ENCODE measurements at places on chromosomes 12 and 14.
A peak's percentile ranks its signal among the peaks of the same experiment; 100 is the strongest.

GRCh38 chr12:21541773-21542172 lies 15.7 kb downstream of the SPX start:
- no peak for DNase-seq

- no peak for DNase-seq
These were observed 34.0 kb upstream of the CLMN start for GRCh38 chr14:95353664-95354063.

DNA sequence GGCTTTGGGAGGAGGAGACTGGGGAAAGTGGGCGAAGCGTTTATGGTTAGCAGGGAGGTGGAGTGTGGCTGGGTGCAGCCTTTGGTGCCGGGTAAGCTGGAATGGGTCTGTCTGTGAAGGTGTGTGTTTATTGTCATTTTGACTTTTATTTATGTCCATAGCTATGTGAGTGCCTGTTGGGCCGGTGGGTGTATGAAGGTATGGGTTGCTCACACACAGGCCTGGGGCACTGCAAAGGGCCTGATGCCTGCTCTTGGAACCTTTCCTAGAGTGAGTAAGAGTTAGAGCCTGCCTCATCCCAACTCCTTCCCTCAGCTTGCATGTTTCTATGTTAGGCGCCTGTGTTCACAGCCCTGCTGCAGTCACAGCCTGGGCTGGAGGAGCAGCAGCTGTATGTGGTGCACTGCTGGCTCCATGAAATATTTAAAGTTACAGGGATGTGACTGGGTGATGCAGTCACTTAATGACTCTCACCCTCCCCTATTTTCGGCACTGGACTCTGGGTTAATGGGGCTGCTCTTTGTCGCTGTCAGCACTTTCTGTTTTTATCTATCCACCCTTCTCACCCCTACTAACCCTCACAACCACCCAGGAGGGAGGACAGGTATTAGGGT lies 2.6 kb upstream of the PPP1R1A start:
- DNase-seq, result no peak

DNA sequence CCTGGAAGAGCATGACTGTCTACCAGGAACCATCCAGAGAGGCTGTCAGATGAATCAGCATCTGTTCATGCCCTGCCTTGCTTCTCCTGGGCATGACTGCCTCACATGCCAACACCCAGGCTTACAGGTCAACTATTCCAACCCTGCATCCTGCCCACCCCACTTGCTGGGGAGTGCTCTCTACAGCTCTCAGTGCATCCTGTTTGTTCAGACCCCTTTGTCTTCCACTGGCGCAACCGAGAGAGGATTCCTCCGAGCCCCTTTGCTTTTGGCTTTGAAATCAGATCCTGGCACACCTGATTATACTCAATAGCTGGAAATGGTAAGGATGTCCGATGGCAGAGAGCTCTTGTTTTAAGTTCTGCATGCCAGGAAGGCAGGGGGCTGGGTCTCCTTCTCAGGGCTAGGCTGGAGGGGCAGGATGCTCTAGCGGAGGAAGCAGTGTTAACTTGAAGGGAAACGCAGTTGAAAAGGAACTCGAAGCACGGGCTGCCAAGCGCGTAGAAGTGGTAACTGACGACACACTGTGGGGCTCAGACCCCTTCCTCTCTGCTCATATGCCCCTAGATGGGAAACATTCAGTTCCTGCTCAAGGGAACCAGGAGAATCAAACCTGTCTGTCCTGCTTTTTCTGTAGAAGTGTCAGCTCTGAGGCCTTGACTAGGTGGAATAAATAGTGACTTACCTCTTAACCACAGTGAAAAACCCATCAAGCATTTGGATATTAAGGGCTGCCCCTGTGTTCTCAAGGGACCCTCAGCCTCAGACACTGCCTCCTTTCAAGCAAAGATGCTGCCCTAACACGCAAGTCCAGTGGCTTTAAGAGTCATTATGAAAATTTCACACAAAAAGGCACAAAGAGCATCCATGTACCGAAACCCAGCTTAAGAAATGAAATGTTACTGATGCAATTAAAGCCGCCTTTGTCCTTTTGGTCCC lies 297.5 kb downstream of the ZFP36L1 start:
- DNase-seq, result no peak

GRCh38 chr12:69501154-69501895 lies 31.1 kb downstream of the FRS2 start:
- no peak for DNase-seq

GRCh38 chr14:31449971-31450610 lies 7.2 kb downstream of the DTD2 start:
- DNase-seq, result no peak

GRCh38 chr12:4031703-4032291 lies 158.6 kb upstream of the PARP11 start:
- DNase-seq, result no peak

DNA sequence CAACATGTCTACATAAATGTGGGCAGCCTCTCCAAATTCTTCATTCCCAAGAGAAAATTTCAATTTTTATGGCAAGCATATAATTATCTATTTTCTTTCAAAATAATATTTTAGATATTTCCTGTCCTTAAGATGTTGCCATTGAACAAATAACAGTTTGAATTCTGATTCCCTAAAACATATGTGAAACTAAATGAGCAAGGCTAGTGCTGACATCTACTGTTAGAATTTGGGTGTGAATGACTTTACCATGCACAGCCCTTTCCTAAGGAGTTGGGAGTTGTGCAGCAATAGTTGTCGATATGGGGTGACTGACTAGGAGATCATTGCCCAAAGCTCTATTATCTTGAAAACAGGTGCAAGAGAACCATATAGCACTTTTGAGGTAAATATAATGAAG lies 108.2 kb upstream of the SLC38A4 start:
- peak; percentile 9 for DNase-seq

DNA sequence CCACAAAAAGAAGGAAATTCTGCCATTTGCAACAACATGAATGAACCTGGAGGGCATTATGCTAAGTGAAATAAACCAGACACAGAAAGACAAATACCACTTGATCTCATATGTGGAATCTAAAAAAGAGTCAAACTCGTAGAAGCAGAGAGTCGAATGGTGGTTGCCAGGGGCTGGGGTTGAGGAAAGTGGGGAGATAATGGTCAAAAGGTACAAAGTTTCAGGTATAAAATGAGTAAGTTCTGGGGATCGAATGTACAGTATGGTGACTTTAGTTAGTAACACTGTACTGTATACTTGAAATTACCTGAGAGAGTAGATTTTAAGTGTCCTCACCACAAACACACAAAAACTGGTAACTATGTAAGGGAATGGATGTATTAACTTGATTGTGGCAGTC lies 129.4 kb downstream of the PPM1H start:
- DNase-seq, result no peak

GRCh38 chr14:43341921-43342320 lies 1165.2 kb downstream of the FSCB start:
- no peak for DNase-seq

DNA sequence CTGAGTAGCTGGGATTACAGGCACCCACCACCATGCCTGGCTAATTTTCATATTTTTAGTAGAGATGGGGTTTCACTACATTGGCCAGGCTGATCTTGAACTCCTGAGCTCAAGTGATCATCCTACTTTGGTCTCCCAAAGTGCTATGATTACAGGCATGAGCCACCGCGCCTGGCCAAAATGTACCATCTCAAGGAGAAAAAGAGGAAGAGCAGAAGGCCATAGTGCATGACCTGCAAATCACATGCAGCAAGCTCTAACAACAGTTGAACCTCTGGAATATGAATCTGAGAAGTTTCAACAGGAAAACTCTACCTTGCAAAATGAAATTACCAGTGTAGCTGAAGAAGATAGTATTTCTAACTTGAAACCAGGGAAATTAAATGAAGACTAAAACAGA lies 17.1 kb upstream of the SERPINA1 start:
- DNase-seq, result no peak

GRCh38 chr14:106850913-106851825 lies 1324.8 kb downstream of the TMEM121 start:
- DNase-seq, result no peak

GRCh38 chr14:79253576-79253975 lies 957.7 kb downstream of the DIO2 start:
- no peak for DNase-seq

GRCh38 chr12:42255221-42255865 lies 17.3 kb upstream of the YAF2 start:
- no peak for DNase-seq

DNA sequence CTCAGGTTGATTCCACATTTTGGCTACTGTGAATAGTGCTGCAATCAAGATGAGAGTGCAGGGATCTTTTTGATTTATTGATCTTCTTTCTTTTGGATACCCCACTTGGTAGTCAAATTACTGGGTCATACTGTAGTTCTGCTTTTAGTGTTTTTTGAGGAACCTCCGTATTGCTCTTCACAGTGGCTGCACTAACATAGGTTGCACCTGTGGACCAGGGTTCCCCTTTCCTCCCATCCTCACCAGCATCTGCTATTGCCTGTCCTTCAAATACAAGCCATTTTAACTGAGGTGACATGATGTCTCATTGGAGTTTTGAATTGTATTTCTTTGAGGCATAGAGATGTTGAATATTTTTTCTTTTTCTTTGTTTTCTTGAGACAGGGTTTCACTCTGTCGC lies 152.5 kb upstream of the TMEM132C start:
- DNase-seq, result no peak

- DNase-seq, result no peak
These were observed 50.7 kb downstream of the TPCN1 start for GRCh38 chr12:113271853-113272561.

DNA sequence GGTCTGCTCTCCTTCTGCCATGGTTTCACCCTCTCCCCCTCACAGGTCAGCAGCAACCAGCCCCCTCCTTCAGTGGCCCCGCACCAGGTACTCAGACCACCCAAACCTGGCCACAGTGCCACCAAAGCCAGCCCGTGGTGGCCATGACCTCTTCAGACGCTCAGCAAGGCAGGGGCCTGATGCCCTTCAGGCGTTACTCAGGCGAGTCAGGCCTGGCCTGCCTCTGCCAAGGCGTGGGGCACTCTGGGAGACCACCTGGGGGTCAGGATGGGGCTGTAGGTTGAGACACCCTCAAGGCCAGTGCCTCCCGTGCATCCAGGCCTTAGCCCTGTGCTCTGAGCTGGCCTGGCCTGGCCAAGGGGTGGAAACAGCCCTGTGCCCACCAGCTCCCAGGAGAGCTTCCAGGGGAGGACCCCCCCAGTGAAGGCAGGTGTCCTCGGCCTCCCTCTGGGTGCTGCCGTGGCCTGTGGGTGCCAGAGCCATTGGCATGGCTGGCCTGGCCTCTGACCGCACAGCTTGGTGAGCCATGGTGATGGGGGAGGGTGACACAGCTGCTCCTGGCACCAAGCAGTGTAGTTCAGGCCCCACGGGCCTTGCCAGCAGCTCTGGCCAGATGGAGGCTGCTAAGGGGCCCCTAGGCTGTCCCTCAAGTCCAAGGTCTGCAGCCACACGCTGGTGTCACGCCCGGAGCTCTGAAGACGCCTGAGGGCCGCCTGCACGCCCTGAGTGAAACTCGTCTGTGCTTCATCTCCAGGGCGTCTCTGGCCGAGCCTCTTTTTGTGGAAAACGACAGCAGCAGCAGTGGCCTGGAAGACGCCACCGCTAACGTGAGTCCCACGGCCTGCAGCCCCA lies 15.1 kb downstream of the XRCC3 start:
- no peak for DNase-seq

DNA sequence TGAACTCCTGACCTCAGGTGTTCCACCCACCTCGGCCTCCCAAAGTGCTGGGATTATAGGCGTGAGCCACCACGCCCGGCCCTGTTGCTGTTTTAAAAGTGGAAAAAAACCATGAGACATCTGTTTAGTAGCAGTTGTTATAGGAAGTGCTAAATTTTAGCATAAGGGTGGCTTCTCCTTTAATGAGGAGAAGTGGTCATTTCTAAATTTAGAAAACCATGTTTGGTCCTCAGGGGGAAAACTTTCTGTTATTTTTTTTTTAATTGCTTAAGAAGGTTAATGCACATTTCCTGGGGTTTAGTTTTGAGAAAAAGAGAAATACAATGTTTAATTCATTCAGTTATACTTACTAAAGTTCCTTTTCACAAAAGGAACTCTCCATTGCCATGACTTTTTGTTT lies 102.1 kb downstream of the MYRFL start:
- DNase-seq, result no peak

DNA sequence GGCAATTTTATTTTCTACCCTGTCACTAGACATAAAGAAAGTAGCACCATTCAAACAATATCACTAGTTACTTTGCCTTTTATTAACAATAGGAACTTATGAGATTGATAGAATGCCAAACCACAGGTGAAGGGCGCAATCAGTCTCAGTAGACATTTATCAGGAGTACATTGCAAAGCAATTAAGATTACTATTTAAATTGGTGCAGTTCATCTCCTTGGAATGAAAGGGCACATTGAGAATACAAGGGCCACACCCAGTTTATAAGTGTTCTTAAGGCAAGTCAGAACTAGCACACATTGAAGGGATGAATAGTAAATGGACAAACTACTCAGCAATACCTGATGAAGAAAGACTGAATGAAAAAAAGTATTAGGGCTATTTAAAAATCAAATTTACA lies 601.4 kb downstream of the C12orf50 start:
- no peak for DNase-seq

GRCh38 chr12:110366321-110367142 lies 37.0 kb downstream of the ANAPC7 start:
- DNase-seq, result no peak

GRCh38 chr14:95452176-95452892 lies 64.1 kb downstream of the SYNE3 start:
- no peak for DNase-seq

- DNase-seq, result no peak
These were observed 2.0 kb downstream of the DYRK2 start for GRCh38 chr12:67650388-67651131.

- no peak for DNase-seq
These were observed 54.2 kb downstream of the LRRC74A start for GRCh38 chr14:76880449-76880848.

GRCh38 chr12:62976110-62976662 lies 41.2 kb upstream of the PPM1H start:
- DNase-seq, result no peak

- peak; percentile 40 for DNase-seq
These were observed 277.4 kb downstream of the FOXN3 start for GRCh38 chr14:89139404-89140247.

All from iPS DF 19.7 (cell line).